ENCODE measurements at places on chromosomes 5 and 9.

DNA sequence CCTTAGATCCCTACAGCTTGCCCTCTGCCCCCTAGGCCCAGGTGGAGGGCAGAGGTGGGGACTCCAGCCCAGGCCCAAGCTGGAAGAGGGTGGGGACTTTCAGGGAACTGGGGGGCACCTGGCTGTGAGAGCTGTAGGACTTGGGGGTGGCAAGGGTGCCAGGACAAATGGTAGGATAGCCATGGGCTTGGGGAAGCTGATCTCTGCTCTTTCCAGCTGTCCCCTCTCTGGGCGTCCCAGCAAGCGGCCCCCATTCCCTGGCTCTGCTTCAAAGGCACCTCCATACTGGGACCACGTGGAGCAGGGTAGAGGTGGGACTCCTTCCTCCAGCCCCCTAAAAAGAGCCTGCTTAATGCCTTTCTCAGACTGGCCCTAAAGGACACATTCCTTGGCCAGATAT is 385 bp downstream of the LTC4S start:
- no peak for DNase-seq

- DNase-seq: no peak
These were observed 105.9 kb downstream of the RFX3 start for GRCh38 chr9:3419893-3420292.

GRCh38 chr9:118568704-118569103 is 800.5 kb downstream of the BRINP1 start:
- no peak for DNase-seq

DNA sequence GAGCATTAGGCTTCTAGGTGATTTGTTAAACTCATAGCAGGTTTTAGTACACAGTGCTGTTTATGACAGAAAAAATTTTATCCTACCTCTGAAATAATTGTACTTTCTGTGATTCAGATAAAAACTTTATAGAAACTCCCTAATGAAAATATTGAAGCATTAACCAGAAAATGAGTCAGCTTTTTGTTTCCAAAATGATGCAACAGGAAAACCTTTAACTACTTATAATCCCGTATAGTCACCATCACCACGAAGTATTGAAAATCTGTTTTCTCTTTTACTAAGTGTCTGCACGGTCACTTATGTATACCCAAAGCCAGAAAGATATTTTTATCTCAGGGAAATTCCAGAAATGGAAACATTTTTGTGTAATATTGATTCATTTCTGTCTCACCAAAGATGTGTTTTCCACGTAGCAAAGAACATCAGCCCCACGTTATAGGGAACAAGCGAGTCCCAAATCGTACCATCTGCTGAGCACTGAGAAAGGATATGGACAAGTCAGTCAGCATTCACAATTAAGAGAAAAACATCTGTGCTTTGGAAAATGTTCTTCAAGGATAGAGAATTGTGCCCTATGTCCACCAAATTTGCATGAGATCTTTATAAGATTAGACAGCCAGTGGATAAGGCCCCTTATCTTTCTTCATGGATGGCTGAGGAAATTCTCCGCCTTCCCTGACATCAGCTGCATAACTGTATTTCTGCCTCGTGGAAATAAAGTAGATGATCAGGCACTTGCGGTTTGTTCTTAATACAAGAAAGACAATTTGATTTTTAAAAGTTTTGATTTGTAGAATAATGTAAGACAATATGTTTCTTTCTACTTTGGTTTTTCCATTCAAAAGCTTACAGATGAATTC is 41.9 kb downstream of the TNFAIP8 start:
- no peak for DNase-seq

DNA sequence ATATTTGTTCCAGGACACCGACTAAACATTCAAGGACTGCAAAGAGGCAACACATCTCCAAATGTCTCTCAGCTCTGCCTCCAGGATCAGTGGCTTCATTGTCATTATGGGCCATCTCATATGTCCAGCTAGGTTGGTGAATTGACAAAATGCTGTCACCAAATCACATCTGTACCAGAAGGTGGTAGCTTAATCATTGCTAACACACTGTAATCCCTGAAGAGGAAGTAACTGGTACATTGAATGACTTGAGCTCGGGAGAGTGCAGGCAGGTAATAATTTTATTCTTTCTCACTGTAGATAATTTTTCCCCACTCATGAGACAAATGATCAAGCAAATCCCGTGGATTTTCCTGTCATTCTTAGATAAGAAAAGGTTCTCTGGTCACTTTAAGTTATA is 169.8 kb downstream of the SEMA6A start:
- DNase-seq: no peak

DNA sequence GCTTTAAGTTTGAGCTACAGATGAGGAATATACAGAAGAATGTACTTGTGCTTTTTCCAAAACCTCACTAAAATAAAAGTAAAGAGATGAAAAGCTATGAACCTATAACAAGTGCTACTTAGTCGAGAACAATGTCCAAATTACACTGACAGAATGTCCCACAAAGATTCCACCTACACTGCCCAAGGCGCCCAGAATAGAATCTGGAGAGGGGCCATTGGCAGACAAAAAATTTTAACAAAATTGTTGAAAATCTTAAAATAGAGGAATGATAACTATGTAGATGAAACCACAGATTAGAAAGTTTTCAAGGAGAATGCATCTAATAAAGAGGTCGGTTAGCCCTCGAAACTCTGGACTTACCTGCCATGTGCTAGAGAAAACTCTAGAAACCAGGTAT is 235.3 kb downstream of the CETN3 start:
- no peak for DNase-seq

DNA sequence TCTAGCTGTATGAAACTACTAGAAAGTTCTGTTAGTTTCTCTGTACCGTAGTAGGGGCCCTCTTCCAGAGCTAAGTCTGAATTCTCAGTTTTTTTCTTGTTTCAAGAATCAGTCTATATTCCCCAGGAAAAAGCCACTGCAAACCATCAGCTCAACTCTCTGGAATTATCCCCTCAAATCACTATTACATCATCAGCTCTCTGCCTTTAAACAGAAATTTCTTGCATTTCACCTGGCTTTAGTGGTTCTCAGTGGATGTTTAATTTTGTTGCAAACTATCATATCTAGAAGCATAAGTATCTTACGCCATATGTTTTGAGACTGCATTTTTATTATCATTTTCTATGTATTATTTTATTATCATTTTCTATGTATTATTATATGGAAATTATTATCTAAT is 55.2 kb upstream of the PPP2CA start:
- no peak for DNase-seq

- DNase-seq: no peak
These were observed 83.0 kb downstream of the AGTPBP1 start for GRCh38 chr9:85658716-85659115.

DNA sequence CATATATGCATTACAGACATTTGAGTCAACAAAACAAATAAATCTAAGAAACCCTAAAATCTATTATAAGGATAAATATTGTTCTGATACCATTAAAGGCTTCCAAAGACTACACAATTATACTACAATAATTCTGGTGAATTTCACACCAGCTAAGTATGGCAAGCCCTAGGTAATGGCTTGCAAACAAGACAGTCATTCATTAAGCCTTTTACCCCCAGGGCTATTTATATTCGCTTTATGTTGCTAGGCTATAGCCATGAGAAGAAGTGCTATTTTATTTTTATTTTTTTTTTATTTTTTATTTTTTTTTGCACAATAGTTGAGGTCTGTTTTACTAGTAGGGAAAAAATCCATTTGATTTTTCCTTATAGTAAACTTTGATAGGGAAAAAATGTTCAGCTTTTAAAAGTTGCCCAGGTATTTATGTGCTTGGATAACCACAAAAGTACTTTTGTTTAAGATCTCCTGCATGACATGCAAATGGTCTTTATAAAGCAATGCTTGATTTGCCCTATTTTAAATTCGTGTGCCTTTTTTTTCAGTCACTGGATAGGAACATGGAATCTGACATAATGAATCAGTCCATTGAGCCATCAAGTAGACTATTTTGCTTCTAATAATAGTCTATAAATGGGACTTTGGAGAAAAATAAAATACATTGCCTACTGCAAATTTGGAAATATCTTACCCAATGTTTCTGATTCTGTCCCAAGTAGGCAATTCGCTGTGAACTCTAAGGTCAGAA is 946.3 kb upstream of the COX7C start:
- DNase-seq: no peak

- no peak for DNase-seq
These were observed 168.5 kb upstream of the TARS1 start for GRCh38 chr5:33272288-33272687.

- DNase-seq: no peak
These were observed 36.3 kb downstream of the ZNF474 start for GRCh38 chr5:122165559-122166078.

- DNase-seq: no peak
These were observed 5.4 kb upstream of the FOXE1 start for GRCh38 chr9:97847474-97848214.

DNA sequence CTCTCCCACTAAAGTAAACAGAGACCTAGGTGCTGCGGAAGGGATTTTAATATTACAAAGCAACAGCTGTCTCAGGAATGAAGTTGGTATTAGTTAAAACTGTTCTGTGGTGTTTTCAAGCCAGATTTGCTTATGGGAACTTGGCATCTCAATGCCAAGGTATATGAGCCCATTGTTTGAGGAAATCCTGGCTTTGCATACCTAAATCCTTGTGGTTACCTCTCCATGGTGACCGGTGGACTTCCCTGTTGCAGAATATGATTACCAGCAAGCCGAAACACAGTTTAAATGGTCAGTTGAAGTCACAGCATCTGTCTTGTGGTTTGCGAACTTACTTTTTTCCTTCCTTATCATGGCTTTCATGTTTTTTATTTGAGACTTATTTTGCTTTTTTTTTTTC is 62.3 kb upstream of the TXNDC8 start:
- no peak for DNase-seq

DNA sequence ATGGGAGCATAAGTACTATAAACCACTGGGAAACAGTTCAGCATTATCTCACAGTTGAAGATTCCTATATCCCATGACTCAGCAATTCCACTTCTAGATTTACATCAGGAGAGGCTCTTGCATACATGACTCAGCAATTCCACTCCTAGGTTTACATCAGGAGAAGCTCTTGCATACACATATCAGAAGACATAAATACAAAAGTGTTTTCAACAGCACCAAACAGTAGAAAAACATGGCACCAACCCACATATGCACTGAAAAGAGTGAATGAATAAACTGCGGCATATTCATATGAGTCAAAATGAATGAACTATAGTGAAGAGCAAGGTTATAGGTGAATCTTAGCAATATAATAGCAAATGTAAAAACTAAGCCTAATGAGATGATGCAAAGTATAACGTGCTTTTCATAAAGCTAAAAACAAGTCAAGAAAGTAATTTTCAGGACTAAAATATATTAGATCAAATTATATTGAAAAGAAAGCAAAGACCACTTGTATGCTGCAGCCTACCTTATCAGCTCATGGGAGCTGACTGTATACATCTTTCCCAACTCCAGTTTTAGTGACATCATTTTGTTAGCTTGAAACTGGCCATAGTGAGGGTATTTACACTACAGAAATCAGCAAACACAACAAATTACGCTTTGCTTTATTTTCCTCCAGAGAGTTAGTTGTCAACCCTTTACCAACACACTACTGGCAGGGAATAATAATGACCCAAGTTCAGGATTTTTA is 95.8 kb downstream of the ANKRD18B start:
- no peak for DNase-seq

GRCh38 chr9:91383577-91383976 is 21.9 kb upstream of the AUH start:
- DNase-seq: no peak

- DNase-seq: no peak
These were observed 72.3 kb downstream of the GNA14 start for GRCh38 chr9:77575785-77576184.

DNA sequence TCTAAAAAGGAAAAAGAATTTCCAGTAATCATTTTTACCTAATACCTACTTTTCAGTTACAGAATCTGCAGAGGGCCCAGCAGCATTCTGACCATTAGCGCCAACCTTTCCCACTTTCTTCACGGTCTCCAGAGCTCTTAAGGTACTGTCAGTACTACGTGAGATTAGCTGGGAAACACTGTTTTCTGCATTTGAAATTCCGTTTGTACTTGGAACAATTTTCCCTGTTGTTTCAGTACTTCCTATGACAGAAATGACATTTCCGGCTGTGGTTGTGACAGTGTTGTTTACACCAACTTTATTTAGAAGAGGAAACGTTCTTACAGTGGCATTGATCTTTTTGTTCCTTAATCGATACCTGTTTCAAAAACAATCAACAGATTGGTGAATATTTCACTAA is 36.9 kb upstream of the PDCL start:
- no peak for DNase-seq

GRCh38 chr5:36239370-36240293 is 2.1 kb downstream of the NADK2 start:
- DNase-seq: no peak

GRCh38 chr5:66515209-66515608 is 81.0 kb upstream of the MAST4 start:
- DNase-seq: no peak

GRCh38 chr5:159765135-159765433 is 151.2 kb upstream of the ADRA1B start:
- no peak for DNase-seq

- DNase-seq: no peak
These were observed 32.4 kb downstream of the MUSK start for GRCh38 chr9:110700953-110701352.

GRCh38 chr5:104541141-104541785 is 978.7 kb upstream of the NUDT12 start:
- DNase-seq: no peak

DNA sequence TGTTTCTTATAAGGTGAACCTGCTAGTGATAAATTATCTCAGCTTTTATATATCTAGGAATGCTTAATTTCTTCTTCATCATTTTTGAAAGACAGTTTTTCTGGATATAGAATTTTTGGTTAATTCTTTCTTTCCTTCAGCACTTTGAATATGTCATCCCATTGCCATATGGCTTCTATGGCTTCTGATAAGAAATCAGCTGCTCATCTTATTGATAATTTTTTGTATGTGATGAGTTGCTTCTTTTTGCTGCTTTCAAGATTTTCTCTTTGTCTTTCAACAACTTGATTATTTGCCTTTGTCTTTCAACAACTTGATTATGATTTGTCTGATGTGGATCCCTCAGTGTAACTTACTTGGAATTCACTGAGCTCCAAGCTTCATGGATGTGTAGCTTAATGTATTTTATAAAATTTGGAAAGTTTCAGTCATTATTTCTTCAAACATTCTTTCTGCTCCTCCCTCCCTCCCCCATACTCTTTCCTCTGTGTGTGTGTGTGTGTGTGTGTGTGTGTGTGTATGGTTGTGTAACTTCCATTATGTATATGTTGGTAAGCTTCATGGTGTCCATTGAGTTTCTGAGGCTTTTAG is 243.9 kb downstream of the TLE1 start:
- DNase-seq: no peak

DNA sequence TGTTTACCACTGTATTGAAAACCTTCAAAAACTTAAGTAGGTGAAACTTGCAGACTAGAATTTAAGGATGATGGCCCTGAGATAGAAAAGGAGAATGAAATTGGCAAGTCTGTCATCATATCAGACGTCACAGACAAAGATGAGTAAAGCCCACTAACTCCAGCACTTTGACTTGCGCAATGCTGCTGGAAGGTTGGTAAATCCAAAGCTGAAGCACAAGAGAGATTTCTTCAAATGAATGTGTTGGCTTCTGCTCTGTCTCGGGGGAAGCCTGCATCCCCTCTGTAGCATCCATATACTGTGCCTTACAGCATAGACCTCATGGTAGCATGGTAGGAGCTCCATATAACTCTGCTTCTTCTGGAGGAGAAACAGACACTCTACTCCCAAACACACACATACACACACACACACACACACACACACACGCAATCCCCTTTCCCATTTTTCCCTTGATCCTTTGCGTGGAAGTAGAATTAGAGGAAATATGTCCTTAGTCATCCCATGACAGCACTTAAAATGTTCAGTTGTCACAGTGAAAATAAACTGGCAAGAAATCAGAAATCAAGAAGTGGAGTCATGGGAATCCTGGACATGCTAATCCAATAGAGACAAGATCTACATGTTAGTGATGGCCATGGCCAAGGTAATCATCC is 241.5 kb downstream of the NR3C1 start:
- no peak for DNase-seq
